ENCODE measurements at places on chromosomes 1 and 21. TPM values are rescaled to one million over a fixed set of nuclear protein-coding genes. Genes with fewer than 3 reads are reported as not detected.

DNA sequence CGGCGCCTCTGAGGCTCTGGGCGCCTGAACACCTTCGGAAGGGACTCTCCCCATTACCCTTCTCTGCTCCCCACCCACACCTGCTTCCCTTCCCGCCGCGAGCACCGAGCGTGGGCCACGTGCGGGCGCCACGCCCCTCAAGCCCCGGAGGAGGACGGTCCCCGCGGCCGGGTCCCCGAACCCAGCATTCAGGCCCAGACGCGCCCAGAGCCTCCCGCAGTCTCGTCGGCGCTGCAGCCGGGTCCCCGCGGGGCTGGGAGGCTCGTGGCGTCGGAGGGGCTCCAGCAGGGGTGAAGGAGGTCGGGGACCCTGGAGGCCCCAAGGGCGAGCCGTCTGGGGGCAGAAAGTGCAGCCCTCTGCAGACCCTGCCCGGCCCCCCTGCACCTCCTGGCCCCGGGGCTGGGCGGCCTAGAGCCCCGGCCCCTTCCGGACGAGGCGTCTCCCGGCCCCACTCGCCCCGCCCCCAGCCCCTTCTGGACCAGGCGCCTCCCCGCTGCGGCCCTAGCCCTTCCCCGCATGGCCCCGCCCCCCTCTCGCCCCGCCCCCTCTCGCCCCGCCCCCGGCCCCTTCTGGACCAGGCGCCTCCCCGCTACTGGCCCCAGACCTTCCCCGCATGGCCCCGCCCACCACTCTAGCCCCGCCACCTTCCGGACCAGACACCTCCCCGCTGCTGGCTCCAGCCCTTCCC is 378 bp upstream of the SMIM1 start:
- no peaks in the 10 kb centered on the region for H3K27me3 ChIP-seq
- H3K4me3 ChIP-seq: peak overlapping the region; percentile 70
- H3K27ac ChIP-seq: peak overlapping the region; percentile 78
- peak; percentile 94 for DNase-seq
- H3K4me1 ChIP-seq: peaks cover 10% of the 10 kb centered on the region

Gene SOX13
- 0.73 TPM for total RNA-seq

Gene C1orf226
- 0.16 TPM for total RNA-seq

Gene SOAT1
- 52.0 TPM for total RNA-seq
